ENCODE measurements at places on chromosomes 1 and 21.

DNA sequence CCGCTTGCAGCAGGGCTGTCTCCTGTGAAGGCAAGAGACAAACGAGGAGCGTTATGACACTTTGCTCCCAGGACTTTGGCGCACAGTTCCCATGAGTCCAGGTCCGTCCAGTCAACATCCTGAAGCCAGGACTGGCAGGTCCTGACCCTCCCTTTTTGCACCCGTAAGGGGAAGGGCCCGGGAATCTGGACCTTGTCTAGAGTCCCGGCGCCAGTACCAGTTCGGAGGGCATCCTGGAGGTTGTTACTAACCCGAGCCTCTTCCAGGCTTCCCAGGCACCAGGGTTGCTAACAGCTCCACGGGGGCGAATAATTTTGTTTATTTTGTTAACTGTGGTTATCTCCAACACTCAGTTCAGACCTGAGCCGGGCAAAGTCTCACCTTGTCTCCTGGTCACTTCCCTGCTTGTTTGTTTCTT is 682 bp upstream of the RWDD3 start:
- DNase-seq = no peak

- no peak for DNase-seq
Measured at GRCh38 chr1:50268049-50268448, 155.2 kb downstream of the DMRTA2 start.

DNA sequence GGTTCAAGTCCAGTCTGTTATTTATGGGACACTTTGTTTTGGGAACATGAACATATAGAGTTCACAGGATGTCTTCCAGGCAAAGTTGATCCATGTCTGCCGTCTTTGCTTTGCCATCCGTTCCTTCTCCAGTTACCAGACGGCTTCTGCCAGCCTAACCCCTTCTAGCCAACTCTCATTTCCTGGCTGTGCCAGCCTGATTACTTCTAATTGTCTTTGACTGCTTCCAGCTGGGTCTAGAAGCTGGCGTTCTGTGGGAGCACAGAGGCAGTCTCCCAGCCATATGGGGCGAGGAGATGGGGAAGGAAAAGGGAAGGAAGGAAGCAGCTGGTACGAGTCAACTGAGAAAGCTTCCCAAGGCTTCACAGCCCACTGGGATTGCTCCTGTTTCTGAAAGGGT is 3.1 kb upstream of the HUNK start:
- no peak for DNase-seq

DNA sequence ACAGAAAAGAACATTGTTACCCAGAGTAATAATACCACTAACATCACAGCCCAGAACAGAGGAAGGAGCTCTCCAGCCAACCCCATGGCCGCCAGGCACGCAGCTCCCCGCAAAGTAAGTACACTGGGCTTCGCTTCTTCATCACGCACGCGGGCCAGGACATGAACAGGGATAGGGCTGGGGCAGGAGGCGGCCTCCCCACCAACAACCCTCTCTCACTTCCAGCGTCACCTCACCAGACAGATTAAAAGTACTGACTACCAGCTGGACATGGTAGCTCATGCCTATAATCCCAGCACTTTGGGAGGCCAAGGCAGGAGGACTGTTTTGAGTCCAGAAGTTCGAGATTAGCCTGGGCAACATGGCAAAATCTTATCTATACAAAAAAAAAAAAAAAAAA is 78.3 kb downstream of the NPHP4 start:
- no peak for DNase-seq

DNA sequence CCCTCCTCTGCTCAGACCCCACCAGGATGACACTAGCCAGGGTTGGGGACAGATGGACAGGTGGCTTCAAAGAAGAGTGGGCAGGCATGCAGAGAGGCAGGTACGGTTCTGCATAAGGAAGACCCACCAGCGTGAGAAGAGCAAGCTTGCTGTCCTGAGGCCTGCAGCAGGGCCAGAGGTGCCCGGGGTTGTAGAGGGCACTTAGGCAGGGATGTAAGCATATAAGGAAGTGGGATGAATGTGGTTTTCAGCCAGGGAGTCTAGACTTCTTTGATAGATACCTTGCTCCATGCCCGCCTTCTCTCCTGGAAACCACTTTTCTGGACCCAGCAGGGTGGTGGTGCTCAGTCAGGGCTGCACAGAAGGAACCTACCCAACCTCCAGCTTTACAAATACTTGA is 1.4 kb downstream of the TTC39A start:
- no peak for DNase-seq

DNA sequence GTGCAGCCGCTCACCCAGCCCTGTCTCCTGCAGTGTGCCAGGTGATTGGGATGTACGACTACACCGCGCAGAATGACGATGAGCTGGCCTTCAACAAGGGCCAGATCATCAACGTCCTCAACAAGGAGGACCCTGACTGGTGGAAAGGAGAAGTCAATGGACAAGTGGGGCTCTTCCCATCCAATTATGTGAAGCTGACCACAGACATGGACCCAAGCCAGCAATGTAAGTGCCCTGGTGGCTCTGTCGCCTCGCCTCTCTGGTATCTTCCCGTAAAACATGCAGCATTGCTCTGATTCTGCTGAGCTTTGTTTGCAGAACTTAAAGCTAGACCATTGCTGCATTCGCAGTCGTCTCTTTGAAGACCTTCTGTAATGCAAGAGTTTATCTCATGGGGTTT is 79.2 kb downstream of the ATP5PO start:
- no peak for DNase-seq

DNA sequence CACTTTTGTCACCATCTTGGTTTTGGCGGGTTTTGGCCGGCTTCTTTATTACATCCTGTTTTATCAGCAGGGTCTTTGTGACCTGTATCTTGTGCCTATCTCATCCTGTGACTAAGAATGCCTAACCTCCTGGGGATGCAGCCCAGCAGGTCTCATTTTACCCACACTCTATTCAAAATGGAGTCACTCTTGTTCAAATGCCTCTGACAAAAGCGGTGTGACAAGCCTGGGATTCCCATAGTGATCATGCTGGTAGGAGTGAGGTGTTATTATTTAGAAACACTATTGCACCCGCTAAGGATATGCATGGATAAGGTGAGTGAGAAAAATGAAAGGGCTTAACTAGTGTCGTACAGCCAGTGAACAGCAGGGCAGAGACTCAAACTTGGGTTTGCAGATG is 111.7 kb upstream of the COA6 start:
- DNase-seq = no peak

GRCh38 chr1:206890125-206891060 is 6.8 kb upstream of the IL24 start:
- DNase-seq = no peak

DNA sequence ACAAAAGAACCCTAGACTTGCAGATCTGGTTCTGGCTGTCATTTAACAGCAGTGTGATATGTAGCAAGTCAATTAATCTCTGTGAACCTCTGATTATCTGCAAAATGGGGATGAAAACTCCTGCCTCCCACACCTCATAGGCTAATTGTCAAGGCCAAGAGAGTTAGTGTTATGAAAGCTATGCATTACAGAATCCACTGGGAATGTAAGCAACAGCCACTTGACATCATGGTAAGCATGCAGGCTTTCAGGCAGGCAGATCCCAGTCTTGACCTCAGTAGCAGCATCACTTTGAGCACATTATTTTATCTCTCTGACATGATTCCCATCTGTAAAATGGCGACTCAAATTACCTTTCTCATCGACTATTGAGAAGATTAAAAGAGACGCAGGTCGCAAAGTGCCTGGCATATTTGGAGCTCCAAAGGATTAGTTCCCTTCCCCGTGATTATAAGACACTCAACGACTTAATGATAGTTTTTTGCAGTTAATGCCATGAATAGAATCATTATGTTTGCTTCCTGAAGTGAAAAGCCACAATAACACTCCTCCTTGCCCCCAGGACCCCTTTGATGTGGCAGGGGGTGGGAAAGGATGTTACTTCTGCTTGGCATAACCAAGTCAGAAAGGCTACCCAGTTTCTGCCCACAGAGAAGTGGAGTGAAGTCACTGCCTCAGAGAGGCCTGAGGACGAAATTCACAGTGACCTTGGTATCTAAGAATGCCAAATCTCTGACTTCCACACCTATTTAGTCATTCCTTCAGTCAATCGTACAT is 273.0 kb upstream of the NFIA start:
- no peak for DNase-seq

- DNase-seq = no peak
Measured at GRCh38 chr1:245285168-245285567, 130.4 kb downstream of the KIF26B start.

GRCh38 chr1:221772117-221772516 is 30.2 kb upstream of the DUSP10 start:
- no peak for DNase-seq

- no peak for DNase-seq
Measured at GRCh38 chr1:55057956-55058298, 18.6 kb downstream of the PCSK9 start.

DNA sequence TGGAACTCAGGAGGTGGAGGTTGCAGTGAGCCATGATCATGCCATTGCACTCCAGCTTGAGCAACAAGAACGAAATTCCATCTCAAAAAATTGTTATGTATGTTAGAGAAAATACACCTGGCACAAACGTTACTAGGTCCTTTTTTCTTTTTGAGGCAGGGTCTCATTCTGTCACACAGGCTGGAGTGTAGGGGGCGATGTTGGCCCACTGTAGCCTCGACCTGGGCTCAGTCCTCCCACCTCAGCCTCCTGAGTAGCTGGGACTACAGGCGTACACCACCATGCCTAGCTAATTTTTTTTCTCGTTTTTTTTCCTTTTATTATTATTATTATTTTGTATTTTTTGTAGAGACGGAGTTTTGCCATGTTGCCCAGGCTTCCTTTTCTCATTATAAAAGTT is 4.4 kb downstream of the HAX1 start:
- DNase-seq = peak; percentile 33

DNA sequence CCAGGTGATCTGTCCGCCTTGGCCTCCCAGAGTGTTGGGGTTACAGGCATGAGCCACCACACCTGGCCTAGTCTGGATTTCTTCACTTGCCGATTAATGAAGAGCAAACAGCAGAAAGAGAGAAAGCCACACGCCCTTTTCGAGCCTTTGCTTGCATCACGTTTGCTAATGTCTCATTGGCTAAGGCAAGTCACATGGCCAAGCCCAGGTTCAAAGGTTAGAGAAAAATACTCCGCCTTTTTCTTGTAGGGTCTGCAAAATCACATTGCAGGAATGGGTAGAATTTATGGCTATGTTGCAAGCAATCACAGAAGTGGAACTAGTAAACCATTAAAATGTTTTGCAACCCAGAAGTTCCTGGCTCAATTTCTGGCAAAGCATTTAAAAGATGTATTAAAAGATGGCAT is 26.8 kb upstream of the BACH1 start:
- DNase-seq = no peak

DNA sequence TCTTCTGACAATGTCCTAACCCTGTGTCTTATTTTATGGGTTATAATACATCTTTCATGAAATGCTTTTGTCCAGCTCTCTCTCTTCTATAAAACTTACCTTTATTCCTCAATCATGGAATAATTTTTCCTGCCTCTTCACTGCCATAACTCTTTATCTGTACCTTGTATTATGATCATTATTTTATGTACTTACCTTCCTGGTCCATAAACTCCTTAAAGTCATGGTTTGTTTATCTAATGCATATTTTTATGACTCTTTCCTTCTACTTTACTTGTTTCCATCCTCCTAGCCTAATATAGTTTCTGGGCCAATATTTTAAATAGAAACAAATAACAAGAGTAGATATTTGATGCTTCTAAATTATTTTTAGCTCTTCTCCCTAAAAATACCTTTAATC is 65.8 kb upstream of the BMP8A start:
- no peak for DNase-seq

DNA sequence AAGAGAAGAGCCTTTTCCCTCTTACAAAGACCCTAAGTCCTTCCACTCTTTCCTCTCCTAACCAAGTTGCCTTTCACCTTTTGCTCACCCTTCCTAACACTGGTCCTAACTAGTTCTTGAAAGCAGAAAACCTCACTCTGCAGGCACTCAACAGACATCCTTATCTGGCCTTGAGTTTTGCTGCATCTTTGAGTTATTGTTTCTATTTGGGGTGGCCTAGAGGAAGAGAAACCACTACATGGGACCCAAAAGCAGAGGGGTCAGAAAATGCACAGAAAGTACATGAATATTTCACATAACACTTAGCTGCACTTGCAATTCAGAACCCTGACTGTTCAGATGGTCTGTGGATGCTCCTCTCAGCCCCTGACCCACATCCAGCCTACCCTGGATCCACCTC is 178.3 kb upstream of the SYT6 start:
- no peak for DNase-seq

- no peak for DNase-seq
Measured at GRCh38 chr1:169236880-169237279, 130.4 kb downstream of the ATP1B1 start.

- DNase-seq = no peak
Measured at GRCh38 chr1:3073186-3073488, 4.1 kb downstream of the PRDM16 start.

DNA sequence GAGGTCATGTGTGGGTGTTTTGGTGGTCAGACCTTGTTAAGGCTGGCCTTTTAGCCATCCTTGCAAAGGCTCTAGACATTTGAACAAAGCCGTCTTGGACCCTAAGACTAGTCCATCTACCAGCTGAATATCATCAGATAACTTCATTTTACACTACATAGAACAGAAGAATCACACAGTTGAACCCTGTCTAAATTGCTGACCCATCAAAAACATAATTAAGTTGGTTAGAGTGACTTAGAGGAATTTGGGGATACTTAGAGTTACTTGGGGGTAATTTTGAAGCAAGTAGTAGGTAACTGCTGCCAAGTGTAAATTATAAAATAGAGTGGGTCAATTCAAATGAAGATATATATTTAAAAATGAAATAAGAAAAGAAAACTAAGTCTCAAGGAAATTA is 102.9 kb upstream of the ADGRL4 start:
- no peak for DNase-seq

- DNase-seq = no peak
Measured at GRCh38 chr1:46811053-46811452, 12.2 kb downstream of the CYP4B1 start.

DNA sequence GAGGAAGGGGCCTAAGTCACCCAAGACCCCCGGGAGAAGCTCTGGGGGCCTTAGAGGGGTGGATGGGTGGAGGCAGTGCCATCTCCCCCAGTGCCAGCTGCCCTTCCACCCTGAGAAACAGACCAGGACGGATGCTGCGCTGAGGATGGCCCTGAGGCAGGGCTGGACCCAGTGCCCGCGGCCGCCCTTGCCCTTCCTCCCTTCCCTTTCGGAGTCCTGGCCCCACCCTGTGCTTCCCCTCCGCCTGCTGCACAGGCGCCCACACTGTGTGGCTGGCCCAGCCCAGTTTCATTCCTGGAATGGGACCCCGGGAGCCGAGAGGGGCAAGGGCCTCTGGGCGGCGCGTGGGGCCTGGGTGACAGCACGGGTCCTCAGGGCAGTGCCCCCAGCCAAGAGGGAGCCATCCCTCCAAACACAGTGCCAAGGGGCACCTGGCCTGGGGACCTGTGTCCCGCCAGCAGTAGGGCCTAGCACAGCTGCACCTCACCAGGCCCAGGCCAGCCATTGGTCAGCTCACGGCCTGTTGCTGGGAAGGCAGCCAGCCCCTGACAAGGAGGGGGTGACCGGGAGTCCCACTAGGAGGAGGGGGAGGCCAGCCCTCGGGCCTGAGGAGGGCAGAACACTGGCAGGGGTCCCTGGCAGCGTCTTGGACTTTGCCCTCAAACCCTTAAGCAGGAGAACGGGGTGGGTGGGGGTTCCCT is 13.4 kb upstream of the SKI start:
- no peak for DNase-seq
